Body of pancreas (tissue), 4 donors: ENCODE measurements at places on chromosomes 5 and 9. TPM values are rescaled to one million over a fixed set of nuclear protein-coding genes. Genes with fewer than 3 reads are reported as not detected.

GRCh38 chr5:177595026-177595585, 3.1 kb downstream of the TMED9 start:
- H3K27ac ChIP-seq, result no peak overlapping the region
- no peaks in the 10 kb centered on the region for H3K27me3 ChIP-seq
- no peak overlapping the region for H3K4me3 ChIP-seq
- peaks cover 42% of the 10 kb centered on the region for H3K4me1 ChIP-seq
- no peak for DNase-seq
- H3K36me3 ChIP-seq, result peaks cover 3% of the 10 kb centered on the region

DNA sequence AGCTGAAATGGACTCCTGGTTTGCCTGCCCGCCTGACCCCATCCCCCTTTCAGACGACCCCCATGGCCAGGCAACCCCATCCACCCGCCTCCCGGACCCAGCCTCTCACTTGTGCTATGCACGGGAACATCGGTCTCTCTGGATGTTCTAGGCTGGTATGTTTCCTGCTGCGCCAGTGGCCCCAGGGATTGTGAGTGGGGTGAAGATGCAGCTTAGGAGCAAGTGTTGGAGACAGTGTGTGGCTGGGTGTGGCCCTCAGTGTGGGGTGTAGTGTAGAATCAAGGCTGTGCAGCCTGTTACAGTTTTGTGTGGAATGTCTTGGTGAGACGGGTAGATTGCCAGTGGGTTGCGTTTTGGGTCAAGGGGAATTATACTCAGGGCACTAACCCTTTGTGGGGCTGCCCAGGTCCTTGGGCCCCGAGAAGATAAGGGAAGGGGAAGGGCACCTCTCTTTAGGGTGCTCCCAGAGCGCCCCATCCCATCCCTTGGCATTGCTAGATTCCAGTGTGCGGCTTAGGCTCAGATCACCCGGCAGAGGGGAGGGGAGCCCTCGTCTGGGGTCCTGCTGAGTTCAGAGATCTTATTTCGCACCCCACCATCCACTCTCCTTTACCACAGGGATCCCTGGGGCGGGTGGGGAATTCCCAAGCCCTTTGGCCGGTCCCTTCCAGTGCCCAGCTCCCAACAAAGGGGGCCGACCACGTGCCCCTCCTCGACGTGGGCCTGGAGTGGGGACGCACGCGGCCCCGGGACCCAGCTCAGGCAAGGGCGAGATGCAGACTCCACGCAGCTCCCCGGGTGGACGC, 4.6 kb downstream of the IER5L start:
- H3K27ac ChIP-seq, result no peak overlapping the region
- no peaks in the 10 kb centered on the region for H3K36me3 ChIP-seq
- no peak overlapping the region for H3K4me3 ChIP-seq

DNA sequence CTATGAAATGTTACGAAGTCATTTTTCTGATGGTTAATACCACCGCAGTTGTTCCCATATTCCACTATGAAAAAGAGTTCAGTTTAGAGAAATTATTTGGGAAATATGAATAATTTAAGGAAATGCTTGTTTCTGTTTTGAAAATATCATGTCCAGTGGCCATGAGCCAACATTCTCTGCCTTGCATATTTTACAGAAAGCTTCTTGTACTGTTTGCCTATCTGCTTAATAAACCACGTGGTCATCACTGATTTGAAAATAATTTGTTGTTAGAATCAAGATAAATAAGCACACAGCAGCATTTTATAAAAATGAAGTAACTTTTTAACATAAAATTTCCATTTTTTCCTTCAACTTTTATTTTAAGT, 381.5 kb upstream of the CDH18 start:
- no peak overlapping the region for H3K4me3 ChIP-seq
- no peaks in the 10 kb centered on the region for H3K27me3 ChIP-seq
- no peaks in the 10 kb centered on the region for H3K36me3 ChIP-seq
- H3K27ac ChIP-seq, result no peak overlapping the region
- no peak for DNase-seq
- peaks cover 37% of the 10 kb centered on the region for H3K4me1 ChIP-seq

DNA sequence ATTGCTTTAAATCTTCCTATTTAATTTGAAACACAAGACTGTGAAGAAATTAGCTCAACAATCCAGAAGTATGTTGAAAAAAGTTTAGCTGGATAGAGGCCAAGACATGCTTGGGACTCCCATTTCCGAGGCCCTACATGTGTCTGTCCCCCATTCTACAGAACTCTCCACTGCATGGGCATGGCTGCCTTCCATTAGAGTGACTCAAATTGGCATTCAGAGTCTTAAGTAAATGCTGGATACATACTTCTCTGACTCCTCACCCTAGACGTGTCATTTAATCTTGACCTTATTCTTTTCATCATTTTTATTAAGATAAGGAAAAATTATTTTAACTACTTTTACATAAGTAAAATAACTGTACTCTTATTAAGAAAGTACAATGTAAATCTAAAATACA, 530.4 kb upstream of the CDH9 start:
- no peaks in the 10 kb centered on the region for H3K36me3 ChIP-seq
- DNase-seq, result no peak
- no peak overlapping the region for H3K27ac ChIP-seq
- no peak overlapping the region for H3K4me3 ChIP-seq
- H3K27me3 ChIP-seq, result no peaks in the 10 kb centered on the region

- no peaks in the 10 kb centered on the region for H3K27me3 ChIP-seq
- H3K4me1 ChIP-seq, result no peaks in the 10 kb centered on the region
- no peak for DNase-seq
- H3K36me3 ChIP-seq, result no peaks in the 10 kb centered on the region
- no peak overlapping the region for H3K27ac ChIP-seq
- H3K4me3 ChIP-seq, result no peak overlapping the region
These were observed 34.0 kb upstream of the SPDL1 start for GRCh38 chr5:169549453-169550100.

GRCh38 chr9:84832453-84832852, 162.9 kb downstream of the NTRK2 start:
- H3K4me3 ChIP-seq, result no peak overlapping the region
- no peak for DNase-seq
- H3K27ac ChIP-seq, result no peak overlapping the region
- no peaks in the 10 kb centered on the region for H3K4me1 ChIP-seq
- no peaks in the 10 kb centered on the region for H3K27me3 ChIP-seq
- no peaks in the 10 kb centered on the region for H3K36me3 ChIP-seq

Gene GCNT4
- total RNA-seq, result 4.2 TPM

GRCh38 chr9:111897601-111898137, 1.1 kb downstream of the UGCG start:
- peaks cover 53% of the 10 kb centered on the region for H3K4me1 ChIP-seq
- no peaks in the 10 kb centered on the region for H3K36me3 ChIP-seq
- H3K27ac ChIP-seq, result peak overlapping the region; percentile 99

Gene KIF27
- 6.6 TPM for total RNA-seq

DNA sequence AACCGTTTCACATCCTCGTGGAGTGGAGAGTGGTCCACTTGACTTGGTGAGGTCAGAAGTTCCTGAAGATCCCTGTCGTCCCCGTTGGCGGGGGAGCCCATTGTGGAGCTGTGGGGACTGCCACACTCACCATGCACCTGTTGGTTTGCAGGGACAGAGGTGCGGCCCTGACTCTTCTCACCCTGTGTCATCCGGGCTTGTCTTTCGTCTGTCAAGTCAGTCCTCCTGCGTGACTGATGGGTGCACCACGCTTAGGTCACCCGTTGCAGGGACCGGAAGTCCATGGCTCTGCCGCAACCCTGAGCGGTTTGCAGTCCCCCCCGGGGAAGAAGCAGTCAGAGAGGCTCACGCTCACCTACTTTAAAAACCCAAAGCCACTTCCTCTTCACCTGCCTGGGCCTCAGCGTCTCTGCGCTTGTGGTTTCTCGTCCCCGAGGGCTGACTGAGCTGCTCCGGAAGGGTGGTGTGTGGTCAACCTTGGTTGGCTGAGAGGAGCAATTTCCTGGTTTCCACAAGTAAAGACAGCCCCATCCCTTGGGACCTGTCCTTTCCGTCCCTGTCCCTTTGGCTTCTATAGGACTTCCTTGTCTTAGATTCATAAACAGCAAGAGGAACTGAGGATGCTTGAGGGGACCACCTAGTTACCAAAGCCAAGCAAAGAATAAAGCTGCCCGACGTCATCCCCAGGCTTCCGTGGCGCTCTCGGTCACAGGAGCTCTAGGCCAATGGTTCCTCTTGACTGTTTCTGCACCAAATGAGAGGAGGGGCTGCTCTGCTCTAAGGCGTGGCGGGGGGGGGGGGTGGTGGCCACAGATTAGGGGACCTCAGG, 53.2 kb downstream of the USP20 start:
- H3K27ac ChIP-seq, result no peak overlapping the region
- no peaks in the 10 kb centered on the region for H3K36me3 ChIP-seq
- peak; percentile 61 for DNase-seq
- H3K27me3 ChIP-seq, result no peaks in the 10 kb centered on the region
- no peak overlapping the region for H3K4me3 ChIP-seq

GRCh38 chr9:114409103-114409780, 21.5 kb upstream of the AKNA start:
- H3K4me1 ChIP-seq, result no peaks in the 10 kb centered on the region
- no peak overlapping the region for H3K27ac ChIP-seq
- DNase-seq, result peak; percentile 34
- no peaks in the 10 kb centered on the region for H3K27me3 ChIP-seq
- no peak overlapping the region for H3K4me3 ChIP-seq
